ENCODE measurements at places on chromosomes 2 and 18.
A peak's percentile ranks its signal among the peaks of the same experiment; 100 is the strongest.

DNA sequence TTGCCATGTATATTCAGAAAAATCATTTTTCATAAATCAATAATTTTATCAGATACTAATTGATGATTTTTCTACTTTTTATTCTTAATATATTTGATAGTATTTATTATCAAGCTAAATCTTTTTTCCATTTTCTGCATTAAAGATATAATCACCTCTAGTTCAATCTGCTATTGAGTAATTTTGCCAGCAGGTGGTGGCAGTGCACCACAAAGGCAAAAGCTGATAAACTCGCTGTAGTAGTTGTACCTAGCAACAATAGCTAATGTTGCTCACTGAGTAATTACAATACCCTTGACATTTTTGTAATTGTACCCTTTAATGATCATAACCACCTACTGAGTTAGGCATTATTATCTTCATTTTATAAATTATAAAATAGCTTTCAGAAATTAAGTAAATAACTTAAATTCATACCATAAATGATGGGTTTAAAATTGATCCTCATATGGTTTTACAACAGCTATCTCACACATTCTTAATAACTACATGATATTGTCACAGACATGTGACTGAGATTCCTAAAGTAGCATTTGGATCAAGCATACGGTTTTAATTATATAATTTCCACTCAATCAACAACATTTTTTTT is 52.0 kb upstream of the CALCRL start:
- peak; percentile 20 for DNase-seq

DNA sequence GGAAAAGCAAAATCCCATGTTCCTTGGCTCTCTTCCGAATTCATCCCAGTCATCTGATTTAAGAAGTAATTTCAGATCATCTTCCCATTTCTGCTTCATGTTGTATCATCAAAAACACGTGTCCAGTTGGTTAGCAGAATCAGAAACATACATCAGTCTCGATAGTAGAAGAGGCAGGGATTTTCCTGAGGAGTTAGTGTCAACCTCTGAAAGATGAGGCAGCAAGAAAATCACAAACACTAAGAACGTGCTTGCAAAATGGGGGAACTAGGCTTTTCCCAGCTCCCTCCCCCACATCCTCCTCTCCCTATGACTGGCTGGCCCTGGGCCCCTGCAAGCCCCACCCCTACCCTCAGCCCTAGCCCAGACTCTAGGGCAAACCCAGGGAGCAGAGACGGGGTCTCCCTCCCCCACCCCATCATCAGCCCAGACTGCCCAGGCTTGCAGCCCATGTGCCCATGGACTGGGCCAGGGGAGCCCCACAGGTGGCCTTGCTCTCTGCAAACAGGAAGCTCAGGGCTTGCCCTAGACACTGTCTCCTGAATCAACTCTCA is 161.0 kb upstream of the ID2 start:
- no peak for DNase-seq

DNA sequence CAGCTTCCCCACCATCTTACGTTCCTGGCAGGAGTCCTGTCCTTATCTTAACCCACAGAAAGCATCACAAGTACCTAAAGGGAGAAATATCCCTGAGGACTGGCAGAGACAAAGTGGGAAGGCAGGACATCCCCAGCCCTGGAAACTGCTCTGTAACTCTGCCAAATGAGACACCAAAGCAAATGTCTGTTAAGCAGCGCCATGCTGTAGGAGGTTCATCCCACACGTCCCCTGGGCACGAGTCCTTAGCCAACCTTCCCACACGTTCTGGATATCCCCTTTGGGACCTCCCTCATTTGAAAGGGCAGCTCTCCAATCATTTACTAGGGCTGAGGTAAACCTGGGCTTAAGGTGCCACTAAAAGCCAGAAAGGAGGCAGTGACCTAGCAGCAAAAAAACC is 207.2 kb downstream of the ATAD2B start:
- no peak for DNase-seq

DNA sequence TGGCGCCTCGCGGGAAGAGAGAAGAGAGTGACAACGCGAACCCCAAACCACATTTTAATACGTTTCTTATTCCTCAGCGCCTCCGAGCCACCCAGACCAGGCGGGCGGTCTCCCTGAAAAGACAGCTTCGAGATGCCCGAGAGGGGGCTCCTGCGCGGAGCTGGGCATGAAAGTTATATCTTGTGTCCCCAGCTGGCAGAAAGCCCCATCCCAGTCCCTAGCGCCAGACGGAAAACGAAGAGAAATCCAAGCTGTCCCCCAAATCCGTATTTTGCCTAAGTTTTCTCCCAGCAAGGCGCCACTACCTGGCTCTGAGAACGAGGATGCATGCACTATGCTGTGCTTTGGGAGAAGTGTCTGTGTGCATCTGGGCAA is 797 bp downstream of the NXPH2 start:
- DNase-seq = no peak

GRCh38 chr18:75176849-75177248 is 32.1 kb downstream of the PTGR3 start:
- no peak for DNase-seq

GRCh38 chr2:185128346-185128745 is 530.0 kb downstream of the ZNF804A start:
- DNase-seq = no peak

DNA sequence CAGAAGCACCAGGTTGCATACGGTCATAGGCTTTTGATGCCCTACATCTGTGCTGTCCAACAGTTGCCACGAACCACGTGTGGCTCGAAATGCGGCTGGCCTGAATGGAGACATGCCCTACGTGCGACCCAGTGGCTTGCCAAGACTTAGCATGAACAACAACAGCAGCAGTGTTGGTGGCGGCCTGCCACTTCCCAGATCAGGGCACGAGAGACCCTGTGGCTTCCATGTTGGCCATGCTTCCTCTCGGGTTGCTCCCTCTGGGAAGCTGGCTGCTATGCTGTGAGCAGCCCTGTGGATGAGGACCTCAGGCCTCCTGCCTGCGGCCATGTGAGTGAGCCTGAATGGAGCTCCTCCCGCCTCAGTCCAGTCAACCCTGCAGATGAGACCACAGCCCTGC is 212.3 kb downstream of the HDAC4 start:
- DNase-seq = no peak

GRCh38 chr2:112148477-112148876 is 10.3 kb downstream of the FBLN7 start:
- no peak for DNase-seq

GRCh38 chr2:111226876-111227700 is 106.4 kb downstream of the BCL2L11 start:
- no peak for DNase-seq

DNA sequence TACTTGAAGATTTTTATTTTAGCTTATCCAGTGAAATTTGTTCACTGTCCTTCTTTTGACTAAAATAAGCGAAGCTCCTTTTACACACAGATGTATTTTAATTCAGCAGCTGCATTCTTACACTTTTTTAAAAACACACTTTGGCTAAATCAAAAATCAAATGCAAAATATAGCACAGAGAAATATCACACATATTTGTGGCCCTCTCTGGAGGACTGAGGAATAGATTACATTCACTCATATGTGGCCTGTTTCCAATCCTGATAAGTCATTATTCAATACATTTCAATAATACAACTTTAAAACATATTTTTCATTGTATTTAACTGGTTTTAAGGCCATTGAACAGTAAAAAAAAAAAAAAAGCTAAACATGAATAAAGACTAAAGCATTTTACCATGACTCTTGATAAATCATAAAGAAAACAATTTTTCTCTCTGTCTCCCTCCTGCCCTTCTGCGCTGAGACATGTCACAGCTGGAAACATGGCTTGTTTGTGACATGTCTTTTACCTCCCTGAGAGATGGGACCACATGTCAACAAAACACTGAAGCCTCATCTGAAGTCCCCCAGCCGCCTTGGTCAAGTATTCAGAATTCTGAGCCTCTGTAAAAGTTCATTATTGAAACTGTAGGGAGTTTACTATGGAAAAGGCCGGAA is 221.0 kb downstream of the ZNF407 start:
- DNase-seq = no peak

DNA sequence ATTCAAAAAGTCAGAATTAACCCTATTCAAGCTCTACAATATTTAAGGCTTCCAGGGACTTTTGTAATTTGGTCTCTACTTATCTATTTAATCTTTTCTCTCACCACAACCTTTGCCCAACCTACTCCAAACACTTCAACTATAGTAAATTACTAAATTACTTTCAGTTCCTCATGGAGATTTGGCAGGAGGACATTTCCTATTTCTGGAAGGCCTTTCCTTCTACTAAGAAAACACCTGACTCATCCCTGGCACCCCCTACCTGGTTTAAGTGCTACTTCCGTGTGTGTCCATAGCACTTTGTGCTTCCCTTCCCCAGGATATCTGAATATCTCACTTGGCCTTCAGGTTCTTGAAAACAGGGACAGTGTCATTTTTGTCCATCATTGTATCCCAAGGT is 96.3 kb downstream of the UPP2 start:
- no peak for DNase-seq

DNA sequence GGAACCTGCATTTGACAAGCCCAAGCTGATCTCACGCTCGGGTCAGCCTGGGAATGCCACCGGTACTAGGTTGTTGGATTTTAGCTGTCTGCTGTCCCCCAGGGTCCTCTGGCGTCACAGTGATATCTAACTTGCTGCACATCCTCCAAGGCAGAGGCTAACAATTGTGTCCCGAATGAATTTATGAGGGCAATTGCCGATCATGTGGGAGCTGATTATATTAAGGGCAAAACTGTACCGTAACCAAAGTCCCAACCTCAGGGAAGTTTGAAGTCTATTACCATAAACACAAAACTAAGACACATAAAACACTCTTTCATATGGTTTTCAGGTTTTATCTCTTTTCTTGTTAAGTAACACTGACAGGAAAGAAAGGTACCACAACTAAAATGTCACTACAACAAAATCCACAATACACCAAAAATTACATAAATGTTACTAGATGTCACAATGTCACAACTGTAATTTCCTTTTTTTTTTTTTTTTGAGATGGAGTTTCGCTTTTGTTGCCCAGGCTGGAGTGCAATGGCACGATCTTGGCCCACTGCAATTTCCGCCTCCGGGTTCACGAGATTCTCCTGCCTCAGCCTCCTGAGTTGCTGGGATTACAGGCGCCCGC is 6.7 kb downstream of the UXS1 start:
- no peak for DNase-seq

DNA sequence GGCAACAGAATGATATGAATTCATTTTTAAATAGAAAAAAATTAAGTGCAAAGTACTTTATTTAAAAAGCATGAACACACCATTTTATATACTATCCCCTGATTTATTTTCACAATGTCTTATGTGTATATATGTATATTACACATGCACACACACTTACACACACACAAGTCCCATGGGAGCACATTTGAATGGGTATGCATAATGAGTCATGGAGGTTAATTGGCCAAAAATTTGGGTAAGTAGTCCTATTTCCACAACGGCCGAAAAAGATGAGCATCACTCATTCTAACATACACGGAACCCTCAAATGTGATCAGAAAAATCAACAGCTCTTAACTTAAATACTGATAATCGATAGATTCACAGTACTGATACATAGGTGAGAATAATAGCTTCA is 97.4 kb upstream of the NABP1 start:
- no peak for DNase-seq

DNA sequence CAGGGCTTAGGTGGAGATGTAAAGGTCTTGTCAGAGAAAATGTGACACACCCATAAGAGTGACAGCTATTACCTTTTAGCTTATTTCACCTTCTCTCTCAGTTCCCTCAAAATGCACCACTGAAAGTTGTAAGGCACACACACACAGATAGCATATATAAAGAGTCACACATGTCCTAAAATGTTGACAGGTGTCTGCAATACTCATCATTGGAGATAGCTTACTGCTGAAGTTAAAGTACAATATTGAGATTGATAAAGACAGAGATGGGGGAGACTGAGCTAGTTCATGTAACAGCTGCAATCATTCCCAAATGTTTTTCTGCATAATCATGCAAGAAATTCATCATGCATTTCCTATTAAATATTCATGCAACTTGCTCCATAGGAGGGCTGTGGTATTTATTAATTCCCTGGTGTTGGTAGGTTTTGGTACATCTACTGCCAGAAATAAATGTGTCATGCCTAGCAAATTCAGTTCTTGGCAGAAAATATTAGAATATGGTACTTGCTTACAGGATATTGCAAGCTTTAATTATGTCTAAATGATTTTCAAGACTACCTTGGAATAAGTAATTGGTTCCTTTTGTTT is 118.8 kb upstream of the RBMS1 start:
- no peak for DNase-seq

DNA sequence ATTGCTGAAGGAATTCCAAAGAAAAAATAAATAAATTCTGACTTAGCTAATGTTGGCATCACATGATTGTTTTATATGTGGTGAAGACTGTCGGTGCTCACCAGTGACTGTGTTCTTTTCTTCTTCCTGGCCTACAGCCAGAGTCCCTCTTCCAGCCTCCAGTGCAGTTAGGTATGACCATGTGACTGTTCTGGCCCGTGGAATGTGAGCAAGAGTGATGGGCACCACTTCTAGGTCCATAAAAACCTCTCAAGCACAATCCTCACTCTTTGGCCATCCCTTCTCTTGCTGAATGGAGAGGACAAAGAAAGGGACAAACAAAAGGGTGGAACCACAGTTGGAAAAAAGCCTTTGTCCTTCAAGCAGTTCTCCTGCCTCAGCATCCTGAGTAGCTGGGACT is 39.0 kb upstream of the BMPR2 start:
- no peak for DNase-seq

GRCh38 chr2:62293490-62294271 is 97.8 kb downstream of the B3GNT2 start:
- no peak for DNase-seq

- DNase-seq = no peak
These were observed 83.0 kb upstream of the FZD7 start for GRCh38 chr2:201950606-201951005.

GRCh38 chr2:68832233-68832869 is 38.8 kb downstream of the BMP10 start:
- peak; percentile 64 for DNase-seq

- DNase-seq = no peak
These were observed 102.8 kb upstream of the TFCP2L1 start for GRCh38 chr2:121387591-121388325.

DNA sequence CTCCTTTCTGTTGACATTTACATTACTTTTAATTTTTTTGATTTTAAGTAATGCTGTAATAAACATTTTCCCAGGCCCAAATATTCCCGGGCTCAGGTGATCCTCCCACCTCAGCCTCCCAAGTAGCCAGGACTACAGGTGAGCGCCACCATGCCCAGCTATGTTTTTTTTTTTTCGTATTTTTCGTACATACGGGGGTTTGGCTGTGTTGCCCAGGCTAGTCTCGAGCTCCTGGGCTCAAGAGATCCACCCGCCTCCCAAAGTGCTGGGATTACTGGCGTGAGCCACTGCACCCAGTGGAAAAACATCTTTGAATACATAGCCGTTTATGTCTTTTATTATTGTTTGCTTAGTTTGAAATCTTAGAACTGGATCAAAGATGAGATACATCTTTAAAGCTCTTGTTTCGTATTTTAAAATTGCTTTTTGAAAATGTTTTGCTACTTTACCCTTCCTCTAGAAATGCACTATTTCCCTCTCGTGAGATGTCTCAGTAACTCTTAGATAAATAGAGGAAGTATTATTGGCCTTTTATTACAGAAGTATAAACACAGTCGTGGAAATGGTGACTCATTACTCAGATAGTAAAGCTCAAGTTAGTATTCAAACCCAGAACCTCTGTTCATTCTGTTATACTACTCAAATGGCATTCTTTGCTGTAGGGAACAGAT is 2.4 kb downstream of the SMCHD1 start:
- DNase-seq = no peak
